Activated CD4-positive, alpha-beta T cell treated with anti-CD3 and anti-CD28 coated beads, Interleukin-2, Interleukin-4, amounts not matched to agents 100 ng/mL and 50 ng/mL, durations not matched to agents 16 hours and 8 hours (primary cell): ENCODE measurements at places on chromosomes 5 and 9.

- no peak for DNase-seq
These were observed 11.0 kb downstream of the COL5A1 start for GRCh38 chr9:134652291-134653225.

DNA sequence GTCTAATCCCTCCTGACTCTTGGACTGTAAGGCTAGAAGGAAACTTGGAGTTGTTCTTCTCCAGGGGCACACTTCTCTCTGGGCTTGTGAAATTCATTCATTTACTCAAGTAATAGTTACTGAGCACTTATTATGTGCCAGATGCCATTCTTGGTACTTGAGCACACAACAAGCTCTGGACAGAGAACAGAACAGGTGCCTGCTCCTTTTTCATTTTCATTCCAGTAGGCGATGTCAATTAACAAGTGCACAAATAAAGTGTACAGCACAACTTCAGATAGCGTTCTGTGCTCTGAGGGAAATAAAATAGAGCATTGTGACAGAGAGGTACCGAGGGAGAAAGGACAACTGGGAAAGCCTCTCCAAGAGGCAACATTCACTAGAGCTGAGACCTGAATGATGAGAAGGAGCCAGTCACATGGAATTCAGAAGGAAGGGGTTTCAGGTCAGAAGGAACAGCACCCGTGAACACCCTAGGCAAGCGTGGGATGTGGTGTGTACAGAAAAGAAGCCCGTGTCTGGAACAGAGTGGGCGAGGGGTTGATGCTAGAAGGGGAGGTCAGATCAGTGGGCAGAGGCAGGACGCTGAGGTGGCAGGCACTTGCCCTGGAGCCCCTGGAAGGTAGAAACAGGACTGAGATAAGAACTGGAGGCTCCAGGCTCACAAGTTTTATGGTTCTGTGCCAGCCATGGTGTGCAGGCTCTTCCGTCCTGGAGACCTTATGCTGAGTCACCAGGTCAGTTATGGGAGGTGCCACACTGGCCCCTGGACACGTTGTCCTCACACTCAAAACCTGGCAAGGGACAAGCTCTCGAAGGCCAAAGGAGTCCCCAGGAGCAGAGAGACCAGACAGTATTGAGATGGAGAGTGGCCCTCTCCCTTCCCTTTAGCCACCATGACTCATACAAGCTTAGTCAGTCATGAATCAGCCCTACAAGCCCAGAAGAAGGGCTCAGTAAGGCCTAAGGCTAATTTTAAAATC, 7.2 kb upstream of the ABLIM3 start:
- DNase-seq = no peak

GRCh38 chr9:92325991-92326500, 293 bp downstream of the CENPP start:
- no peak for DNase-seq

GRCh38 chr5:14545862-14546261, 35.7 kb upstream of the OTULINL start:
- no peak for DNase-seq

- no peak for DNase-seq
These were observed 25.6 kb downstream of the BTF3 start for GRCh38 chr5:73523861-73524260.

DNA sequence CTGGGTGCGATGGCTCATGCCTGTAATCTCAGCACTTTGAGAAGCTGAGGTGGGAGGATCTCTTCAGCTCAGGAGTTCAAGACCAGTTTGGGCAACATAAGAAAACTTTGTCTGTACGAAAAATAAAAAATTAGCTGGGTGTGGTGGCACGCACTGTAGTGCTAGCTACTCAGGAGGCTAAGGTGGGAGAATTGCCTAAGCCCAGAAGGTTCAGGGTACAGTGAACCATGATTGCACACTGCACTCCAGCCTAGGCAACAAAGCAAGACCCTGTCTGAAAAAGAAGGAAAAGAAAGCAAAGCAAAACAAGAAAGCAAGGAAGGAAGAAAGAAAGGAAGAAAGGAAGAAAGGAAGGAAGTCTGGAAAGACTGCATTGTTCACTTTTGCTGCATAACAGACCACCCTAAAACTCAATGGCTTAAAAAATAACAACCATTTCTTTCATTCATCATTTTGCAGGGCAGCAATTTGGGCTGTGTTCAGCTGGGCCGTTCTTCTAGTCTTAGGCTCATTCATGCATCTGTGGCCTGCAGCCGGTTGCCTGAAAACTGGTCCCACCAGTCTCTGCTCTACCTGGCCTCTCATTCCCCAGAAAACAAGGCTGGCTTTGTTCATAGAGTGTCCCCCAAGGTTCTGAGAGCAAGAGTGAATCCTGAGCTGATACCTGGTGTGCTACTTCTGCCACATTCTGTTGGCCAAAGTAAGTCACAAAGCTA, 82.4 kb upstream of the MIER3 start:
- DNase-seq = no peak

- no peak for DNase-seq
These were observed 56.9 kb downstream of the MVB12B start for GRCh38 chr9:126383406-126384046.

DNA sequence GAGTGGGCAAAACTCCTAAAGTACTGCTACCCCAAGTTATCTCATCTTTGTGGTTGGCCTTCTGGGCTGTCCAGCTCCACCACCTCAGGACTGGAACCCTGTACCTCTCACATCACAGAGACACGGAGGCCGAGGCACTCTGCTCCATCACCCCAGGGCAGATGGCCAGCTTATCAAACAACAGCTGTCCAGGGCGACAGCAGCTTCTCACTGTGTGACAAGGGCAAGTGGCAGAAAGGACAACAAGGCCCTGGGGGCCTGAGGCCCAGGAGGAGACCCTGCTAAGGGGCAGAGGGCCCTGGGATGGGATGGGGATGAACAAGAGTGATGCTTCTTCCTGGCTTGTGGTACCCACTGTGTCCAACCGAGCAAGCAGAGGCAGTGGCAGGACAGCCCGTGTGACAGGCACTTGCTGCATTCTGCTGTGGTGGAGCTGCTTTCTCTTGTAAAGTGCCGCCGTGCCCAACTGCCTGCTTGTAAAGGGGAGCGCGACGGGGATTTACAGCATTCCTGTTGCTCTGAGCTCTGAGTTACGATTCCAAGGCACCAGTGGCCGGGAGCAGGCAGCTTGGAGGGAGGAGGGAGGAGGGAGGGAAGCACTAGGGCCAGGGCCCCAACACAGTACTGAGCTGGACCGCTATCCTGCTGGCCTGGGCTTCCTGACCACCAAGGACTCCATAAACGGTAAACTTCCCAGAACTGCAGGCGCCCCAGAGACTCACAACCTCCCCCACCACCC, 71.2 kb downstream of the SHB start:
- DNase-seq = no peak

GRCh38 chr9:69445251-69445650, 120.2 kb downstream of the ENTREP1 start:
- DNase-seq = no peak

- DNase-seq = no peak
These were observed 51.6 kb upstream of the LIFR start for GRCh38 chr5:38607930-38608564.

- no peak for DNase-seq
These were observed 15.1 kb upstream of the ISOC1 start for GRCh38 chr5:129079496-129079895.

GRCh38 chr9:110114859-110115201, 93.1 kb downstream of the C9orf152 start:
- no peak for DNase-seq

- DNase-seq = no peak
These were observed 3.0 kb downstream of the NREP start for GRCh38 chr5:111753884-111754589.

DNA sequence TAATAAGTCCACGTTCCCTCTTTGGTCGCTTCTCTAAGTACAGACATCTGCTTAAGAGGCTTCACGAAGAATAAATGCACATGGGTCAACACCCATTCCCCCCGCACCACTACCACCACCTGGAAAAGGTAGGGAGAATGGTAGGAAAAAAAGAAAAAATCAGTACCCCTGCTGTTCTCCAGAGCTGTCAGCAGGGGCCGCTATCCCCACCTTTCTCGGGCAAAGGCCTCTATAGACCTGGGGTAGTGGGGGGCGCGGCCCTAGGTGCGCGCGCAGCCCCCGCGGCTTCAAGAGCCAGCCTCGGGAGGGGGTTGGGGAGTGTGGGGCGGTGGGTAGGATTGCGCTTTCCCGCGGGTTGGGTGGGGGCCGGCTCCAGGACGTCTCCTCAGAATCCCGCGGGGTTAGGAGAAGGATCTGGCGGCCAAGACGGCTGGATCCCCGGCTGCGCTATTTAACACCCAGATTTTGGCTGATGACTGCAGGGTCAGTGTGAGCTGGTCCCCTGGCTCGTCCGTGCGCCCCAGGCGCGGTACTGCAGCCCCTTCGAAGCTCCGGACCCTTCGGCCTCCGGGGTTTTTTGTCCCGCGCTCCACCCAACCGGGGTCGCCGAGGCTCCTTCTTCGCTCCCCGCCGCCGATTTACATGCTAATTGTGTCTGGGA, 1.6 kb upstream of the SEMA6A start:
- DNase-seq = peak; percentile 45

GRCh38 chr5:135997673-135998335, 31.0 kb upstream of the TGFBI start:
- no peak for DNase-seq

DNA sequence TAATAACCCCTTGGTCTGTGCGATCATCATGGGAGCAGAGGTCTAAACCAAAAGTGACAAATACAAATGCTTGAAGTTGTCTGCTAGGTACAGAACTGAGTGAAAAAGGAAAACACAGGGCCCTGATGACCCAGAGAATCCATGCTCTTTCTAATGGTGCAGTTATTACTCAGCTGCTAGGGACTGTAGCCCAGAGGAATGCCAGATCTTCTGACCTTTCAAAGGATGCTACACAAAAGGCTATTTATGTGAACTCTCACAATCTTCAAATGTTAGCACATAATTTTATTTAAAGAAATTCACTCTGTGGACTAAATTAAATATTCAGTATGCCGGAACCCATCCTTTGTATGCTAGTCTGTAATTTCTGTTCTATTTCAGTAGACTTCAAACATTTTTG, 79.9 kb downstream of the PRR16 start:
- no peak for DNase-seq

GRCh38 chr5:127876384-127876783, 173.2 kb downstream of the CCDC192 start:
- DNase-seq = no peak

DNA sequence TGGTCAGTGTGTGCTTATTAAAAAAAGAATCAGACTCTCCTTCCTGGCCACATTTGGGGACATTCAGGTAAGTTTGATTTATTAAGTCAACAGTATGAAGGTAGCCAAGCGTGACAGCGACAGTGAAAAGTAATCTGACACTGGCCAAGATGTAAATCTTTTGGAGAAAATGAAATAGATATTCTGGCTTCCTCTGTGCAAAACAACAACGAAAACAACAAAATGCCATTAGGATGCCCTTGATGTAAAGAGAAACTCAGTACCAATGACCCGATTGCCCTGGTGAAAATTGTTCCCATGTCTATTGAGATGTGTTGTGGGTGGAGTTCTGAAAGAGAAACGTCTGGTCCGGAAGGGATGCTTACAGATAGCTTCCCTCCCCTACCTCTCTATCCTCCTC, 267.8 kb downstream of the MAT2B start:
- DNase-seq = no peak

DNA sequence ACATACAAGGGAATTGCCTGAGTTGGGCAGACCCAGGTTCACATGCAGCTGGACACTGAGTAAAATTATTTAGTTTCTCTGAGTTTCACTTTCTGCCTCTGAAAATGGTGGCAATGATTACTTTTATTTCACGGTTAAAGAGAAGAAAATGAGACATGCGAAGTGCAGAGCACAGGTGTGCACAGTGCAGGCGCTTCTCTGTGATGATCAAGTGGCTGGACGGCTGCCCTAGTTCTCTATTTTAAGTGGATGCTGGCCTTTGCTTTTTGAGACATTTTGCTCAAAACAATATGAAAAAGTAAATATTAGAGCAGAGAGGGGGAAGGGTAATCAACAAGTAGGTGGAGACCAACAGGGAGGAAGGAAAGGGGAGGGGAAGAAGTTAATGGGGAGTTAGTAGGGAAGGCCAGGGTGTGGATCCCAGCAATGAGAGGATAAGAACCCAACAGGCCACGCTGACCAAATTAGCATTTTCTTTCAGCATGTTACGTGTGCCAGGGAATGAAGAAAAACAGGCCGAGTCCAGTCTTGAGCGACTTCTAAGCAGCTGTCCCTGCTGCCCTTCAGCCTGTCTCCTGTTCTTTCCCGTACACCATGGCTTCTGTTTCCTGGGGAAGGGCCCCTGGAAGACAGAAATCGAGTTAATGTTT, 16.1 kb downstream of the SNX18 start:
- DNase-seq = no peak

DNA sequence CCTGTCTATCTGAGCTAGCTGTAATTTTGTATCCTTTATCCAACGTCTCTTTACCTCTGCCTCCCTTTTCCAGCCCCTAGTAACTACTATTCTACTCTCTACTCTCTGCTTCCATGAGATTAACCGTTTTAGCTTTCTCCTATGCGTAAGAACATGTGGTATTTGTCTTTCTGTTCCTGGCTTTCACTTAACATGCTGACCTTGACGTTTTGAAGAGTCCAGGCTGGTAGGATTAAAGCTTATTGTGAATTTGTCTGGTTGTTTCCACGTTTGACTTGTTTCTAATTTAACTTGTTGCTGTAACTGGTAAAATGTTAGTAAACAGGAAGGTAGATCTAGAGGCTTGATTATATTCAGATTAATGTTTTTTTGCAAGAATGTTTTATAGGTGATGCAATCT, 385.3 kb downstream of the PSAT1 start:
- DNase-seq = no peak

DNA sequence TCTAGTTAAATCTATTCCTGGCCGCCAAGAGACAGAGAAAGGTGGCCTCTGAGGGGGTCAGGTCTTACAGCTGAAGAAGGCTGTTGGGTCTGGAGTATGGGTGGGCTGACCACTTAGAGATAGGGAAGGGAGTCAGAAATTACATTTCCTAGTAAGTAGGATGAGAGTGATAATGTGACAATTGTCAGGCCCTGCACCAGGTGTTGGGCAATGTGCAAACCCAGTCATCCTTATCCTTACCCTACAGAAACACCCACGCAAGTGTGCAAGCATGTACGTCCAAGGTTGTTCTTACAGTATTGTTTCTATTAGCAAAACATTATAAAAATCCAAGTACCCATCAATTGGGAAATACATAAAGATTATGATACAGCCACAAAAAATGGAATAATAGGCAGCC, 9.5 kb downstream of the SPAAR start:
- no peak for DNase-seq

DNA sequence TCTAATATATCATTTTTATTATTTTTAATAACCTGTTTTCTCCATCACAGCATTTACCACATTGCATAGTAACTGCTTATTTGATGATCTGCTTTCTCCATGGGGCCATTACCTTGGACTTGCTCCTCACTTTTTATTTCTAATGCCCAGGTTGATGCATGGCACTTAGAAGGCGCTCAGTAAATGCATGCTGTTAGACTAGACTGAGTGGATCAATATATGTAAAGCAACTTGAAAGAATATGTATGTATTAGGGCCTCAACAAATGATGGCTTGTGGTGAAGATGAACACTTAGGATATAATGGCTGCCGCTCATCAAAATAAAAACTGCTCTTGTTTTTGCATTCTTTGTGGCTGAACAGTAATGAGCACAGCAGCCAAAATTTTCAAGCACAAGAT, 5.8 kb downstream of the DAPK1 start:
- DNase-seq = no peak
